ENCODE measurements at places on chromosomes 16 and 17.
A peak's percentile ranks its signal among the peaks of the same experiment; 100 is the strongest.

DNA sequence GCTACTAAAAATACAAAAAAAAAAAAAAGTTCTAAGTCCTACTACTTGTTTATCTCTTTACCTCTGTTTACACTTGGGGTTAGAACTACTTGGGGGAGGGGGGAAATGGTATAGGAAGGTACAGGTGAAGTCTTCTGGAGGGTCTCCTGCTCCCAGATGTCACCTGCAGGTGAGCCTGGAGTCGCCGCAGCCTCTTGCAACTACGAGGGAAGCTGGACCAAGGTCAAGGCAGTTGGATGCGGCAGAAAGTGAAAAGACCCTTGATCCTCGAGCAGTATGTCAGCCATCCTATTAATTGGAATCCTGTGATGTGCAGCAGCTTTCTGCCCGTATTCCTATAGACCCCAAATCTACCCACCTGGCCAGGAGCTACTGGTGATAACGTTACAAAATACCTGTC is 33.0 kb downstream of the HAPSTR1 start:
- no peak for DNase-seq

GRCh38 chr16:22323959-22324786 is 27.0 kb downstream of the POLR3E start:
- DNase-seq, result no peak

GRCh38 chr16:72164691-72165090 is 7.3 kb downstream of the PMFBP1 start:
- DNase-seq, result no peak

GRCh38 chr17:42906772-42907446 is 6.3 kb downstream of the G6PC1 start:
- no peak for DNase-seq

- DNase-seq, result no peak
Observed at GRCh38 chr16:11104168-11105037, 151.6 kb downstream of the SOCS1 start.

- no peak for DNase-seq
Observed at GRCh38 chr16:89134269-89134668, 37.3 kb upstream of the CDH15 start.

DNA sequence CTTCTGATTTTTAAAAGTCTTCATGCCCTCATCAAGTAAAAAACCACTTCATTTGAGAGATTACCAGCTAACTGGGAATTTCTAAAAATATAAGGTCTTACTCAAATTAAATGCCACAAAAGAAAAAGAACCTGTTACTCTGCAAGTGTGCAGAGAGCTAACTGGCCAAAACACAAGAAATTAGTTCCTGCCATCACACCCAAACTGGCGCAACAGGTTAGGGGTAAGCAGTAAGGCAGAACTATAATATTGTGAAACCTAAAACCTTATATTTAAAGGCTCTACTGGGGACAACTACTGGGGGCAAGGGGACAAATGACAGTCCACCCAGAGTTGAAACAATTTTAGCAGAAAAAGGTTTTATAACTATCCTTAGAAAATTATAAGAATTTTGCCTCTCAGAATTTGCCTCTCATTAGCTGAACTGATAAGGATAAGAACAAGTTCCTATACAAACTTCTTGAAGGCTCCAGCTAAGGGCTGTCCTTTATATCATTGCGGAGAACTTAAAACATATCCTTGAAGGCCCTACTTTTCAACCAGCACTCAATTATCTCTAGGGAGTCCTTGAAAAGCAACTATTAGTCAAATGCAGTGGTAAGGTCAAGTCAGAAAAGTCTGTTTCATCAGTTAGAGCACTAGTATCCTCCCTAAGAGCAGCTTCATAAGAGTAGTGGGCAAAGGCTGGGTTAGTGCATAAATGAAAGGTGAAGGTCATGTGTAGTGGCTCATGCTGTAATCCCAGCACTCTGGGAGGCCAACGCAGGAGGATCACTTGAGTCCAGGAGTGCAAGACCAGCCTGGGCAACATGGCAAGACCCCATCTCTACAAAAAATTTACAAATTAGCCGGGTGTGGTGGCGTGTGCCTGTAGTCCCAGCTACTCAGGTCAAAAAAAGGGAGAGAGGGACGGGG is 31.5 kb downstream of the SMURF2 start:
- no peak for DNase-seq

- peak; percentile 82 for DNase-seq
Observed at GRCh38 chr17:35731239-35731916, at the start of gene RASL10B. RASL10B (plus strand) TSS chr17:35731639; CDS start chr17:35735185, 3,546 bp downstream.

- no peak for DNase-seq
Observed at GRCh38 chr17:64158406-64158805, 28.5 kb upstream of the ERN1 start.

DNA sequence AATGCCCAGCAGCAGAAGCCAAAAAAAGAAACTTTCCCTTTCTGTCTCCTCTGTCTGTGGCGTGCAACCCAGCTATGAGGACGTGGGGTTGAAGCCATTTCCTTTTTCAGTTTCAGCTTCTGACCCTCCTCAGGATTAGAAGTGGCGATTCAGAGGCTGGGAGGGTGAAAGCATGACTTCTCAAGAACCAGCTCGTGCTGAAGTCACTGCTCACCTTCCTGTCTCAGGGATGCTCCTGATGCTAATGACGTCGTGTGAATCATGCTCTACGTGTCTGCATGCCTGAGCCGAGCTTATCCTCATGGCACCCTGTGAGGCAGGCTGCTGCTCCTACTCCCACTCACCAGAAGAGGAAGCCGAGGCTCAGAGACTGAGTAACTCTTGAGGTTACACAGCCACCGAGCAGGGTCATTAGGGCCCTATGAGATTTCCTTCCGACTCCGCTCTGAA is 5.7 kb upstream of the LPO start:
- DNase-seq, result peak; percentile 90

GRCh38 chr16:11050944-11051343 is 106.6 kb downstream of the CLEC16A start:
- peak; percentile 76 for DNase-seq

DNA sequence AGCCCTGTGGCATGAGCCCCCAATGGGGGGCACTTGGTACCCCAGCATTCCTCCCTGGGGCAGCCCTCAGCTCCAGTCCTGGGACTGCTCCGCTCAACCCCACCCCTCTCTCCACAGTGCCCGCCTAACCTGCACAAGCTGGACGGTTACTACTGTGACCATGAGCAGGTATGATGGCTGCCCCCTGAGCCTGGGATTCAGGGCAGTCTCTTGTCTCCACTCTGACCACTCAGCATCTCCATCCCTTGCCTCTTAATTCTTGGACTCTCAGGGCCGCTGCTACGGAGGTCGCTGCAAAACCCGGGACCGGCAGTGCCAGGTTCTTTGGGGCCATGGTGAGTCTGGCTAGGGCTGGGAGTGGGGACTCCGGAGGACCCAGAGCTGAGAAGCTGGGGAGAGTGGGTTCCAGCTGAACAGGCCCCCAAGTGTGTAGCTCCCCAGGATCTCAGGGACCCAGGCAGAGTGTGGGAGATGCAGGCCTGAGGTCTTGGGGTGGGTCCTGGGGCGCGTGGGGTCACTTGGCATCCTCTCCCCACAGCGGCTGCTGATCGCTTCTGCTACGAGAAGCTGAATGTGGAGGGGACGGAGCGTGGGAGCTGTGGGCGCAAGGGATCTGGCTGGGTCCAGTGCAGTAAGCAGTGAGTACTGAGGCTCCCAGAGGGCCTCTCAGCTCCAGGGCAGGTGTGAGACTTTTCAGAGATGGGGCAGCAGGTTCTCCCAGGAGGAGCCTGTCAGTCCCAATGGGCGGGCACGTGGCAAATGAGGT is 18.0 kb downstream of the ADAM11 start:
- DNase-seq, result no peak

DNA sequence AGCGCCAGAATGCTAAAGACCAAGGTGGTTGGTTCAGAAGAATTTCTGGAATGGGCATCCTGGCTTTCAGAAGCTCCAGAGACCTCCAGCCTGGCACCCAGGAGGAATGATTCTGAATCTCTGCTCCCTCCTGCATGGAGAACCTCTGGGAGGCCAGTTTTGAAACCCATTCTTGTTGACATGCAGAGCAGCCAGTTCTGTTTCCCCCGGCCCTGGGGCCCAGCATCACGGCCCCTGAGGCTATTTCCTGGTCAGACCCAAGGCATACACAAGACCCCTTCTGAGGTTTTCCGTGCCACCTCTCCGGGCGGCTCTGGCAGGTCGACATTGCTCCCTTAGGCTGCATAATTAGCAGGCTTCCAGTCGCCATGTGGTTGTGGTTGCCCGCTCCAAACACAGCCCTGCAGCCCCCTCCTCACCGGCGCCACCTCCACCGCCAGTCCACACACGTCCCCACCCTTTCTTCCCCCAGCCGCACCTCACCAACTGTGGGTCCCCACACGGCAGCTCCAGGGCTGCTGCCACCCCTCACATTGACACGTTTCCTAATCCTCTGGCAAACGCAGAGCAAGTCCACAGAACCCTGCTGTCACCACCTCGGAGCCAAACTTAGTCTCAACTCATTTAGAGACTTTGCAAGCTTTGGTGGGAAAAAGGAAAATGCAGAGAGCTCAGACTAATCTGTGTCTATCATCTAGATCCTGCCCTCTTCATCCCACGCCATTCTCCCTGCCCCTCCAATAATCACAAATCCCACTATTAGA is 367.1 kb downstream of the SOX9 start:
- DNase-seq, result no peak

- DNase-seq, result no peak
Observed at GRCh38 chr17:73148540-73149334, 16.1 kb upstream of the SSTR2 start.

DNA sequence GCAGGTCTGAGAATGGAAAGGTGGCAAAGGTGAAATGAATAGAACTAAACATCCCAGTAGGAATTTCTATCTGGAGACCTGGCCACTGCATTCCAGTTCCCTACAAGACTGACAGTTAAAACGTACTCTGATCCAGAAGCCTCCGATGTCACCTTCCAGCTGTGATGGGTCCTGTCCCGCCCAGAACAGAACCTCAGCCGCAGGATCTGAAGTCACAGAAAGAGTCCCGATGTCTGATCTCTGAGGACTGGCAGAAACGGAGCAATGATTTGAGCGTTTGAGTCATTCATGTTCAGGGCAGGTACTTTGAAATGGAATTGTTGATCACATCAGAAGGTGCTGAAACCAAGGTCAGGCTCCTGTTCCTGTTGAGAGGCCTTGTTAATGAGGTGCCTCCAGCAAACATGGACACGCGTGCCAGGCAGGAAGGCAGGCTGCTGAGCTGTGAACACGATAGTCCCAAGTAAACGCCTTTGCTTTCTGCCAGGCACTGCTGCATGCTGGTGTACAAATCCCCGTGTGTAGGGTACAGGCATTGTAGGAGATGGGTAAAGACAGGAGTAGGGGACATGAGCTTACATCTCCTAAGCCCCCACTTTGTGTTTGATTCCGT is 61.4 kb downstream of the VAT1L start:
- no peak for DNase-seq

DNA sequence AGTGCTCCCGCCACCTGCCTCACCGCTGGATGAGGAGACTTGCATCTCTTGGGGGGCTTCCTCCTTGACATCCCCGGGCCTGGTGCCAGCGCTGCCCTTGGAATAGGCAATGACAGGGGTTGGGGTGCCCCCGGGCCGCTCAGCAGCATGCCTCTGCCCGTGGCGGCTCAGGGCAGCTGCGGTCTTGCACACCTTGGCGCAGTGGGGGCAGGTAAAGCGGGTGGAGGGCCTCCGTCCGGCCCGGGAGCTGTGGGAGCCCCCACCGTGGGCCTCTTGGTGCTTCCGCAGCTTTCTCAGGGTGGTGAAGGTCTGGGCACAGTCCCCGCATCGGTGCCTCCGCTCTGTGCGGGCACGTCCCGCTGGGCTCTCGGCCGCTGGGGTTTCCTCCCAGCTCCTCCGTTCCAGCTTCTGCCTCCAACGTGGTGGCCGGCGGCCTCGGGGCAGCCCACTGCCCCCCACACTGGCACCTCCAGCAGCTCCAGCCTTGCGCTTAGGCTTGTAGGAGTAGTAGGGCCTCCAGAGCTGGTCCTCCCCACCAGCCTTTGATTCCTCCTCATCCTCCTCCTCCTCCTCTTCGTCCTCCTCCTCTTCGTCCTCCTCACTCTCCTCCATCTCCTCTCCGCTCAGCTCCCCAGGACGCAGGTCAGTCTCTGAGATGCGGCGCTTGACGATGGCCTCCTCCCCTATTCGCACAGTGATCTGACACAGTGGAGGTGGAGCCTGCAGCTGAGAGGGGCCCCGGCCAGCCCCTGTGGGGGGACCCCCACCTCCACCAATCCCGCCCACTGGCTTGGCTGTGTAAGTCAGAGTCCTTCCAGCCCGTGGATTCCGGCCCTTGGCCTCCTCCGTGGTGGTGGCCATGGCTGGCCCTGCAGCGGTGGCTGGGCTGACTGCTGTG is 16.7 kb downstream of the ZBTB4 start:
- no peak for DNase-seq

GRCh38 chr16:55001931-55002330 is 71.3 kb downstream of the IRX5 start:
- DNase-seq, result no peak

DNA sequence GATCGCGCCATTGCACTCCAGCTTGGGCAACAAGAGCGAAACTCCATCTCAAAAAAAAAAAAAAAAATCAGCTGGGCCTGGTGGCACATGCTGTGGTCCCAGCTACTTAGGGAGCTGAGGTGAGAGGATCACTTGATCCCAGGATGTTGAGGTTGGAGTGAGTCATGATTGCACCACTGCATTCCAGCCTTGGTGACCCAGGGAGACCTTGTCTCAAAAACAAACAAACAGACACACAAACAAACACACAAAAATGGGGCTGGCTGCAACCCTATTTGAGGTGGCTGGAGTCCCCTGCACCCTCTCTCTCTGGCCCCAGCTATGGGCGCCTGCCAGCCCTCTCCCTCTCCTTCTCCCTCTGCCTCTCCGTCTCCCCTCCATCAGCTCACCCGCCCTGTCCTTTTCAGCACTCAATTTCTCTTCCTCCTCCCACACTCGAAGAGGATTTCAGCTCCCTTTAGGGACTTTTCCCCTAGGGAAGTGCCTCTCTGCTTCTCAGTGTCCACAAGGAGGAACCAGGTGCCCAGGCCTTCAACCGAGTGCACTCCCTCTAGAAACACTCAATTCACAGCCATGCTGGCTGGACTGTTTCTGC is 17.5 kb upstream of the TFAP4 start:
- peak; percentile 97 for DNase-seq

DNA sequence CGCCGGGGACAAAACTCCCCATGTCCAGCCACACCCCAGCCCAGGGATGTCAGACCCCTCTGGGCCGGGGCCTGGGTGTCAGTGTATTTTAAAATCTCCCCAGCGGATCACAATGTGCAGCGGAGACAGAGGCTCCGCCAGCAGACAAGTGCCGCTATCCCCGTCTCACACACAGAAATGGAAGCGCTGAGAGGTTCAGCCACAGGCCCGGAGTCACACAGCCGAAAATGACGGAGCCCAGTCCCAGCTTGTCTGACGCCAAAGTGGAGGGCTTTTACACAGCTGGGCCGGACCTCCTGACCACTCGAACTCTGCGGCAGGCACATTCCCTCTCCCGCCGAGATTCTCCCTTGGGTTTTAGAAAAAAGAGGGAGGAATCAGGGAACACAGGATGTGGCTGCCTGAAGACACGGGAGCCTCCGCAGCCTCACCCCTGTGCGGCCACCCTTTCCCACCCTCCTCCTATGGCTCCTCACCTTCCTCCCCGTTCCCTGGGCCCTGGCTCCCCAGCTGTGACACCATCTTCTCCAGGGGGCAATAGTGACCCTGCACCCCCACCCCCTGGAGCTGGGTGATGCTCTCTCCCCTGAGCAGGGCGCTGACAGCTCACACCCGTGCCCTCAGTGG is 6.8 kb upstream of the OSGIN1 start:
- DNase-seq, result no peak

All from mesendoderm (in vitro differentiated cells).